ENCODE measurements at places on chromosomes 3 and 15. TPM values are rescaled to one million over a fixed set of nuclear protein-coding genes. Genes with fewer than 3 reads are reported as not detected.
A peak's percentile ranks its signal among the peaks of the same experiment; 100 is the strongest.

DNA sequence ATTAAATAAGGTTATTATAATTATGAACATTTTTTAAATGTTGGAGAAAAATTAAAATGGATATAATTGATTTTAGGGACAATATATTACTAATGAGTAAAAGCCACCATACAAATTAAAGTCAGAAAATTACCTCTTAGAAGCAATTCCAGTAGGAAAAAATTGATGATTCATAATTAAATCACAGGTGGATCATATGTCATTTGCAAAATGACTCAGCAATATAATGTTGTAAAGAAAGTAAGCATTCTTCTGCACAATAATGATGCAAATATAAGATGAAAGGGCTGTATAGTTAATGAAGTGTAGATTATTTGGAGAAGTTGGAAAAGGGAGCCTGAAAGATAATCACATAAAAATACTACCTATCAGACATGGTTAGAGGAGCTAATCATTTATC lies 25.8 kb downstream of the ZPLD1 start:
- H3K4me1 ChIP-seq: no peaks in the 10 kb centered on the region
- no peaks in the 10 kb centered on the region for H3K27me3 ChIP-seq
- no peak overlapping the region for H3K4me3 ChIP-seq
- no peak overlapping the region for H3K27ac ChIP-seq

DNA sequence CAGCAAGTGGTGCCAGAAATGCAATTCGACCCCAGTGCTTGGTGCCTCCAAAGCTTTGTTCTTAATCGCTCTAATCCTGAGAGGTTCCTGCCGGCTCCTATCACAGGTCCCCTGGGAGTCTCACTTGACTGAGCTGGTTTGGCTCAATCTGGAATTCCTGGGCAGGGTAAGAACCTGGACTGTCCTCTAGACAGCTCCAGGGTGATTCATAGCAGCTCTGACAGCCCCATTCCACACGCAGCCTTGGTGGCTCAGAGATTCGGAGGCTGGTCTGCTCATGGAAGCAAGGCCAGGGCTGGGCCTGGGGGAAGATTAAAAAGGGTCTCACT lies 37.9 kb downstream of the MYO5C start:
- H3K27me3 ChIP-seq: no peaks in the 10 kb centered on the region
- no peak overlapping the region for H3K4me3 ChIP-seq
- no peaks in the 10 kb centered on the region for H3K36me3 ChIP-seq
- no peak overlapping the region for H3K27ac ChIP-seq

DNA sequence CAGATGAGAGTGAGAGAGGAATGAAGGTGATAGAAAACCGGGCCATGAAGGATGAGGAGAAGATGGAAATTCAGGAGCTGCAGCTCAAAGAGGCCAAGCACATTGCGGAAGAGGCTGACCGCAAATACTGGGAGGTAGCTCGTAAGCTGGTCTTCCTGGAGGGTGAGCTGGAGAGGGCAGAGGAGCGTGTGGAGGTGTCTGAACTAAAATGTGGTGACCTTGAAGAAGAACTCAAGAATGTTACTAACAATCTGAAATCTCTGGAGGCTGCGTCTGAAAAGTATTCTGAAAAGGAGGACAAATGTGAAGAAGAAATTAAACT lies 88.9 kb downstream of the EOMES start:
- H3K27me3 ChIP-seq: no peaks in the 10 kb centered on the region
- H3K4me3 ChIP-seq: peak overlapping the region; percentile 54
- no peak for DNase-seq
- H3K27ac ChIP-seq: peak overlapping the region; percentile 83

- H3K4me3 ChIP-seq: no peak overlapping the region
- H3K27ac ChIP-seq: no peak overlapping the region
- no peaks in the 10 kb centered on the region for H3K4me1 ChIP-seq
- DNase-seq: no peak
- no peaks in the 10 kb centered on the region for H3K27me3 ChIP-seq
Observed at GRCh38 chr3:11964553-11964952, 39.6 kb upstream of the SYN2 start.

DNA sequence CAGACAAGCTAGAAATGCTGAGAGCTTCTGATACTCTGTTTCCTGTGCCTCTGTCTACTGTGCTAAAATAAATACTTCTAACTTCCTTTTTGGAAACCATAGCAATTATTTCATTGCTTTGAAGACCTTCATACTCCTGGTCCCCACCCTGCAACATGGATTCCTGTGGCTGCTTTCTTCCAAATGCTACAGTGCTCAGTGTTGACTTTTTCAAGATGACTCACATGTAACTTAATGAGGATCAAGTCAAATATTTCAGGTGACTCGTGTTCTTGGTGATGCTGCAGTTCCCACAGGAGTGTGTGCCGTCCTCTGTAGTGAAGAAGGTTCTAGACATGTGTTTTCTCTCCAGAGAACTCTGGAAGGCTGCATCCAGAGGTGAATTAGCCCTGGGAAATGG lies 288.6 kb downstream of the CLSTN2 start:
- no peak for DNase-seq
- no peaks in the 10 kb centered on the region for H3K4me1 ChIP-seq
- no peaks in the 10 kb centered on the region for H3K27me3 ChIP-seq
- no peak overlapping the region for H3K27ac ChIP-seq
- H3K4me3 ChIP-seq: no peak overlapping the region

GRCh38 chr3:122676759-122677158 lies 3.9 kb upstream of the PARP14 start:
- no peaks in the 10 kb centered on the region for H3K36me3 ChIP-seq
- H3K4me3 ChIP-seq: no peak overlapping the region
- no peaks in the 10 kb centered on the region for H3K27me3 ChIP-seq
- DNase-seq: no peak
- H3K4me1 ChIP-seq: peaks cover 11% of the 10 kb centered on the region

GRCh38 chr3:1172644-1173043 lies 79.8 kb downstream of the CNTN6 start:
- H3K36me3 ChIP-seq: no peaks in the 10 kb centered on the region
- no peak for DNase-seq
- no peak overlapping the region for H3K27ac ChIP-seq
- H3K4me3 ChIP-seq: no peak overlapping the region
- H3K27me3 ChIP-seq: no peaks in the 10 kb centered on the region

- H3K36me3 ChIP-seq: no peaks in the 10 kb centered on the region
- no peak overlapping the region for H3K27ac ChIP-seq
- no peaks in the 10 kb centered on the region for H3K4me1 ChIP-seq
- H3K27me3 ChIP-seq: no peaks in the 10 kb centered on the region
- no peak overlapping the region for H3K4me3 ChIP-seq
Observed at GRCh38 chr3:183980403-183980802, 37.3 kb downstream of the ABCC5 start.

GRCh38 chr15:68774120-68774519 lies 46.6 kb downstream of the ANP32A start:
- no peak overlapping the region for H3K4me3 ChIP-seq
- H3K4me1 ChIP-seq: no peaks in the 10 kb centered on the region
- peaks cover under 1% of the 10 kb centered on the region for H3K36me3 ChIP-seq
- DNase-seq: no peak
- H3K27me3 ChIP-seq: no peaks in the 10 kb centered on the region

GRCh38 chr3:141960731-141961130 lies 84.3 kb downstream of the ATP1B3 start:
- no peaks in the 10 kb centered on the region for H3K27me3 ChIP-seq
- H3K4me3 ChIP-seq: no peak overlapping the region
- peak overlapping the region; percentile 81 for H3K27ac ChIP-seq
- H3K4me1 ChIP-seq: peaks cover 7% of the 10 kb centered on the region

DNA sequence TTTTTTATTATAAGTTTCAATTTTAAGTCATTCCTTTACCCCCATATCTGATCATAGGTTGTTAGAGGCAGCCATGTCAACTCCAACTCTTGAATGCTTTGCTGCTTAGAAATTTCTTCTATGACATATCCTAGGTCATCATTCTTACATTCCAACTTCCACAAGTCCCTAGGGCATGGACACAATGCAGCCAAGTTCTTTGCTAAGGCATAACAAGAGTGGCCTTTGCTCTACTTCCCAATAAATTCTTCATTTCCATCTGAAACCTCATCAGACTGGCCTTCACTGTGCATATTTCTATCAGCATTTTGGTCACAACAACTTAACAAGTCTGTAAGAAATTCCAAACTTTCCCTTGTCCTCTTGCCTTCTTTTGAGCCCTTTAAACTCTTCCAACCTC lies 28.5 kb downstream of the TRIM42 start:
- H3K36me3 ChIP-seq: no peaks in the 10 kb centered on the region
- no peak for DNase-seq
- no peaks in the 10 kb centered on the region for H3K27me3 ChIP-seq
- no peaks in the 10 kb centered on the region for H3K4me1 ChIP-seq
- peak overlapping the region; percentile 71 for H3K27ac ChIP-seq
- no peak overlapping the region for H3K4me3 ChIP-seq

DNA sequence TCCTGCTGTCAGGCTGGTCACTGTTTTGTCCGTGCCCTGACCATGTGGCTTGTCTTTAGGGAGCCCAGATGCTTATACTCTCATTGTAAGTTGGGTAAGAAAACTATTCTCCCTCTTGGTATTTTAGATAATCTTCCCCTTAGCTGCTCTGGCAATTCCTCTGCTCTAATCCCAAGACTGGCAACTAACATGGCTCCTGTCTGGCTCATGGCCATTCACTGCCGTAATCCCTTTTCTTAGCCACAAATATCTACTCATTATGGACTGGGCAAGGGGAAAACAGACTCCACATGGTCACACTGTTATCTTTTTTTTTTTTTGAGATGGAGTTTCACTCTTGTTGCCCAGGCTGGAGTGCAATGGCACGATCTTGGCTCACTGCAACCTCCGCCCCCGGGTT lies 38.8 kb downstream of the TYRO3 start:
- H3K4me3 ChIP-seq: no peak overlapping the region
- H3K36me3 ChIP-seq: no peaks in the 10 kb centered on the region
- no peaks in the 10 kb centered on the region for H3K4me1 ChIP-seq
- H3K27me3 ChIP-seq: no peaks in the 10 kb centered on the region

DNA sequence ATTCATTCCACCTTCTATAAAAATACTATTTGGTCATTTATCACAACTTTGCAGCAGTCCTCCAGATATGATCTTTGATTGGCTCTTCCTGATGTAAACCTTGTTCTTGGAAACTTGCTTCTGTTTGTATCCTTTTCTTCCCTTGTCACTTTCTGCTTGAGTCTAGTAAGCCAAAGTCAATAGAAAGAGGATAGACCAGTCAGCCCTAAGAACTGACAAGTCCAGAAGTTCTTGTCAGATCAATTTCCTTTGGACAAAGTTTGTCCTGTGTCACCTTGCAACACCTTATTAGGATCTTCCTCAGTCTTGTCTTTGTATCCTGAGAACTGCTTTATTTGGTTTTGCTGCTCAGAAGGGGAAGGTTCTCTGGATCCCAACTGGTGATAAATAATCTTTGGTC lies 87.9 kb upstream of the CCDC54 start:
- no peaks in the 10 kb centered on the region for H3K36me3 ChIP-seq
- no peak for DNase-seq
- no peak overlapping the region for H3K4me3 ChIP-seq
- no peaks in the 10 kb centered on the region for H3K27me3 ChIP-seq
- no peaks in the 10 kb centered on the region for H3K4me1 ChIP-seq

Gene PLA2G4E
- total RNA-seq: not detected

Gene RPL39L
- 11.5 TPM for total RNA-seq

Gene ZNF445
- total RNA-seq: 14.1 TPM

Gene ALG1L2
- total RNA-seq: not detected

Gene SNX4
- 71.5 TPM for total RNA-seq

Gene GNAT1
- not detected for total RNA-seq

Gene MKRN3
- total RNA-seq: 2.8 TPM

Gene PIGZ
- 22.8 TPM for total RNA-seq

Gene CXCR6
- 2.1 TPM for total RNA-seq

Gene TRH
- total RNA-seq: not detected

Gene SPRED1
- 29.1 TPM for total RNA-seq

Gene SHISA5
- 78.4 TPM for total RNA-seq
